ENCODE measurements at places on chromosomes 5 and 9. TPM values are rescaled to one million over a fixed set of nuclear protein-coding genes. Genes with fewer than 3 reads are reported as not detected.

Gene ADAMTS2
- total RNA-seq, result 54.0 TPM

DNA sequence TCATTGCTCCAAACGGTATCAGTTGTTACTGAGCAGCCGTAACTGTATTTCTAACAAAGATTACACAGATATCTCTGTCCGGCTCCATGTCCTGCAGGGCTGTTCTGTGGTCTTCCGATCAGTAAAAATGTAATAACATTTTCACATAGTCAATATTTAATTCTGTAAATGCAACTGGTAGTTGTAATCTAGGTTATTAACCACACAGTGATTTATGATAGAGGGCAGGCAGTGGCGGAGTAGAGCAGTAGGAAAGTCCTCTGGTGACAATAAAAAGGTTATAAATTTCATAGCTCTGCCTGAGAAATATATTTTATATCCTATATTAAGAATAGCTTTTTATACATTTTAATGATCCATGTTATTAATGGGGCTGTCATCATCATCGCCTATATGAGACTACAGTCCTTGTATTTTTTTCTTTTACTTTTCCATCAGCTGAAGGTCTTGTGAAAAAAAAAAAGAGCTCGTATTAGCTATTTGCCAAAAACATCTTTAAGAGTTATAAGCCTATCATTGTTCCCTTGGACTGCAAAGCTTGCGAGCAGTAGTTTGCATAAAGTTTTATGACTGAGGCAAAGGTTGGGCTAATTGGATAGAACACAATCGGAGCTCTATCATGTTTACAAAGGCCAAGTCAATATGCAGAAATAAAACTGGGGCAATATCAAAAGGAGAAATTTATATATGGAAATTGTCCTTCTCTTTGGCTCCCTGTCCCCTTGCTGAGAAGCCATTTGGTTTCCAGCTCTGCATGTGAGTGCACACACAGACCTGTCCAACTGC is 648.0 kb downstream of the IRX1 start:
- DNase-seq, result no peak

DNA sequence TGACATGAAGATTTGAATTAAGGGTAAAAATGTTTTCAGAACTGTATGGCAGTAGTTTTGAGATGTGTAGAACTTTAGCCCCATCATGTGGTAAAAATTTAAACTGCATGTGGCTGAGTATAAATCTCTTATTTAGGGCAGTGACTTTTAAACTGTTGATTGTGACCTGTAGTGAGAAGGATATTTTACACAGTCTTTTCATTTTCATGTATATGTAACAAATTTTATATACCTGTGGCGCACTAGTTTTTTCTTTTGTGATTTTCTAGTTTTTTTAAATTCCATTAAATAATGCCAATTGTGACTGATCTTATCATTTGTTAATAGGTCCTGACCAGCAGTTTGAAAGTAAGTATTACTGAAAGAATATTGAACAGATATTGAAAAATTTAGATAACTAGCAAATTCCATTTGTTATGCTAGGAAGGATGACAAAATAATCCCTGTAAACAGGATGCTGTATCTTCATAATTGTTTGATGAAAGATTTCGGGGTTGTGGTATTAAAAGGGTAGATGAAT is 47.2 kb downstream of the GPBP1 start:
- no peak for DNase-seq

- DNase-seq, result peak; percentile 64
Observed at GRCh38 chr5:177317959-177318377, 6.3 kb upstream of the MXD3 start.

Gene RPP25L
- total RNA-seq, result 21.9 TPM

GRCh38 chr5:169152946-169153345 is 148.0 kb downstream of the SLIT3 start:
- DNase-seq, result no peak

Gene CAMSAP1
- 52.5 TPM for total RNA-seq

Gene FOXD4L5
- total RNA-seq, result not detected

GRCh38 chr9:34565856-34566255 is 23.7 kb downstream of the CNTFR start:
- DNase-seq, result no peak

Gene SLC36A3
- not detected for total RNA-seq

DNA sequence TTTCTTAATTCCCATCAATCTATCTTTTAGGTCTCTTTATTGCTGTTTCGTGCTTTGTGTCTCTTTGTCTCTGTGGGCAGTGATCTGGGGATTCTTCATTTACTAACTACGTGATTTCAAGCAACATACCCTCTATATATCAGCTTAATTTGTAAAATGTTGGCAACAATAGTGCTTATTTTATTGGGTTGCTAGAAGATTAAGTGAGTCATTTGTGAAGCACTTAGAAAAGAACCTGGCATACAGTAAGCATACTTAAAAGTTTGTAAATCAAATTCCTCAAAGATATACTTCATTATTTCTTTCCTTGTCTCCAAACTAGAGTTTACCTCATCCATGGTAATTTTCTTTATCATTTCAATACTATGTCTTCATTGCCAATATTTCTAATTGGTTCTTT is 669.7 kb downstream of the MAT2B start:
- DNase-seq, result no peak

- DNase-seq, result no peak
Observed at GRCh38 chr5:164188733-164189148, 683.3 kb downstream of the MAT2B start.

- DNase-seq, result no peak
Observed at GRCh38 chr5:25393256-25393655, 748.5 kb upstream of the CDH10 start.

Gene SNCAIP
- total RNA-seq, result 11.5 TPM

Gene PGM5
- total RNA-seq, result 63.7 TPM

- no peak for DNase-seq
Observed at GRCh38 chr5:127471211-127471610, 46.2 kb upstream of the PRRC1 start.

DNA sequence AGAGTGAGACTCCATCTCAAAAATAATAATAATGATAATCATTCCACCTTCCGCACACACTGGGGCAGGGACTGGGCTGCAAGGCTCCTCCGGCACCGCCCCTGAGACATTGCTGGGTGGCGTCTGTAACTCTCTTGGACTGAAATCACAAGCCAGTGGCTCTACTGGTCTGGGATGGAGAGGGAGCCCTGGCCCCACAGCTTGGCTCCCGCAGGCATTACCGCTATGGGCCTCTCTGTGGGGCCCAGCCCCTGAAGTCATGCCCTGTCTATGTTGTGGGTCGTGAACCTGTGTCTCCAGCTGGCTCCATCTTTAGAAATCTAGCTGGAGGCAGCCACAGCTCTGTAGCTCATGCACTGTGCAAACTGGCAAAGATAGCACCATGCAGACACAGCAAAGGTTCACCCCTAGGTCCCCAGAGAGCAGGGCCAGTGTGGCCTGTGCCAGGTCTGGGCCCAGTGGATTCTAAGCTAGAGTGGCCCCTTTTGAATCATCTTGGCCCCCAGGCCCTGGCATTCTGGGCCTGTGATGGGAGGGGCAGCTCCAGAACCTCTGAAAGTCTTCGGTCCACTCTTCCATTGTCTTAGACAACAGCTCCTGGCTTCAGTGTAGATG is 36.1 kb upstream of the COL5A1 start:
- no peak for DNase-seq

DNA sequence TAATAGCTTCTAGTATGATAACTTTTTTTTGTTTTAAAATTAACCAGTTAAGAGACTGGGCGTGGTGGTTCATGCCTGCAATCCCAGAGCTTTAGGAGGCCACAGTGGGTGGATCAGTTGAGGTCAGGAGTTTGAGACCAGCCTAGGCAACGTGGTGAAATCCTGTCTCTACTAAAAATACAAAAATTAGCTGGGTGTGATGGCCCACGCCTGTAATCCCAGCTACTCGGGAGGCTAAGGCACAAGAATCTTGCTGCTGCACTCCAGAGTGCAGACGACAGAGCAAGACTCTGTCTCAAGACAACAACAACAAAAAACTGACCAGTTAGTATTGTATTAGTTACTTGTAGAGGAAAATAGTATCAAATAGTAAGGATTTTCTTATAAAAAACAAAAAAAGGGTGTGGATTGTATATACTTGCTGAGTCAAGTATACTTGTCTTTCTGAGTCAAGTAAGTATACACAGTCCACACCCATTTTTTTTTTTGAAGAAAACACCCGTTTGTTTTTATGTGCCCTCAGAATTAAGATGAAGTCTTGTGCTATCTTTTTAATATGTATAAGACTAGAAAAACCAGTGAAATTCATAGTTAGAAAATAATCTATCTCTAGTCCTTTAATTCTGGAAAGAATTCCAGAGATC is 25.3 kb downstream of the UBAP1 start:
- no peak for DNase-seq

DNA sequence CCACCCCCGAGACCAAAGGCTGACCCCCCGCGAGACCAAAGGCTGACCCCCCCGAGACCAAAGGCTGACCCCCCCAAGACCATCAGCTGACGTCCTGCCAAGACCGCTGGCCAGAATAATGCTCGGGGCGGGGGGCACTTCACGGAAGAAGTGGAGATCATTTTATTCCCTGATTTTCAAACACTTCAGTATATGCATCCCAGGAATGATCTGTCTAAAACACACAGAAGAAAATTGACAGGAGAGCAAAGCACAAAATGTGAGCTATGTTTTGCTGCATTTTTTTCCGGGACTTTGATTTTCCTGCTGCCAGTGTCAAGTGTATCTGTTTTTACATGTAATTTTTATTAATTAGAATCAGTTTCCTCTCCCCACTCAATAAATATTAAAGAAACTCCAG is 67.1 kb downstream of the ADAMTS2 start:
- no peak for DNase-seq

Gene SMAD5
- total RNA-seq, result 36.9 TPM

GRCh38 chr5:141814064-141814964 is 63.9 kb downstream of the PCDH1 start:
- DNase-seq, result peak; percentile 55

Gene HAVCR1
- total RNA-seq, result 1.1 TPM

DNA sequence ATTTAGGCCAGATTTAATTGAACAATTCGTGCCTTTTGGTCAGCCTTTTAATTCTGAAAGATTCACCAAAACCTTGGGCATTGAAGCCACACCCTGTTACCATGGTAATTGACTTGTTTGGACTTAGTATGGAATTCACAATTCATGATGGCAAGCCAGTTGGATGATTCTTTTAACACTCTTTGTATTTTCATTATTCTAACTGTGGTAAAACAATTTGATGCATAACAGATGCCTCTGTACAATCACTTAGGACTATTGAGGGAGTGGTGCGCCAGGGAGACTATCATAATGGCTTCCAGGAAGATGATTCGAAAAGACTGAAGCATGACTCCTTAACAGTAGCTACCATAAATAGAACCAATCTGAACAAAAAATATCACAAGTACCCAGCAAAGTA is 381.1 kb upstream of the ADAMTS16 start:
- no peak for DNase-seq

- DNase-seq, result no peak
Observed at GRCh38 chr5:80234116-80234948, 21.5 kb downstream of the SERINC5 start.

- no peak for DNase-seq
Observed at GRCh38 chr9:88781628-88782391, 209.5 kb upstream of the S1PR3 start.

Gene SAXO1
- total RNA-seq, result not detected

Gene CDO1
- 153 TPM for total RNA-seq

Gene ERAP2
- 57.4 TPM for total RNA-seq

- no peak for DNase-seq
Observed at GRCh38 chr9:126116351-126117157, 210.1 kb upstream of the MVB12B start.

DNA sequence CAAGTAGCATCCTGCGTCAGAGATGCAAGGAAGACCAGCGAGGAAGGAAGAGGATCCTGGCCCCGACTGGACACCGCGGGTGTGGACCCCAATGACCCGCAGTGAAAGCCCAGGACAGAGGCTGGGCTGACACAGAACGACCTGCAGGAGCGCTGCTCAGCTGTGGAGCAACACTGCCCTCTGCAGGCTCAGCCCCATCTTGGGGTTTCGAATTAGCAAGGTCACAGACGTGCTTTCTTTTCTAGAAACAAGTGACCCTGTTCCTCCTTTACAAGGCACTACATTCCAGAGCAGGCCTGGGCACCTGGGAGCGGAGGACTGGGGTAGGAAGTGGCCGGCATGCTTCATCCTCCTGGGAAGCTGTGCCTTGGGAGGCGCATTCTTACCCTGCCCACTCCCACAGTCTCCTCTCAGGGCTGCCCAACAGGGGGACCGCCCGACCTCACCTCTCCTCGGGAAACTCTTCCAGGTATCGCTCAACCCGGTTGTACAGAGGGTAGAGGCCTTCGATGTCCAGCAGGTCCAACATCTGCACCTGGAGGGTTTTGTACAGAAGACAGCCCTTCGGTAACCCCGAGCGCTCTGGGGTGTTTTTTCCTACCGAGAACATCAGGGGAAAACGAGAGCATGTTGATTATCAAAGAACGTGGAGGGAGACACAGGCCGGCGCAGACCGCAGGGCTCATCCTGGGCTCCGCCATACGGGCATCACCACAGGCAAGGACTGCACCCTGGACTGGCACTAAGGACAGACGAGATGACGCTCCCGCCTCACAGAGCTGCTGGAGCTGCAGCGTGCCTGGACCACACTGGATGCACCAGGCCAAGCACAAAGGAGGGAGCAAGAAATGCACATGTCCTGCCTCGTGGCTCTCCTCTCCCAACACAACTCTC is 35.0 kb downstream of the IPPK start:
- peak; percentile 77 for DNase-seq

DNA sequence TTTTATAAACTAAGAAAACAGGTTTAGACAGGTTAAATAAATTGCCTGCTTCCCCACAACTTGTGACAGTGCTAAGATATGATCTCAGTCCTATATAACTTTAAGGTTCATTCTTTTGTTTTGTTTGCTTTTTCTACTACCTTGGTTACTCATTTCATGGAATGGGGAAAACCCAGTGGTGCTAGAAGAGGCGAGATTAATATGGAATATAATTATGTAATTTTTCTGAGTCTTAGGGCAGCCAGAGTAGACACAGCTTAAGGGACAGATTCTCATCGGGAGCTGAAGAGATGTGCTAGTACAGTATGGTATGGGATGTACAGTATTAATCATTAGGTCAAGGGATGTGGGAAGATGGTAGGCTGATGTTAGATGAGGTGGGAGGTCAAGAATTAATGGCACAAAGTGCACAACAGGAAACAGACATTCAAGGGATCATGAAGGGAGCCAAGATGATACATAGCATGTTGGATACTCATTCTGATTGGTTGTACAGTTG is 6.2 kb downstream of the TRIM32 start:
- DNase-seq, result no peak

DNA sequence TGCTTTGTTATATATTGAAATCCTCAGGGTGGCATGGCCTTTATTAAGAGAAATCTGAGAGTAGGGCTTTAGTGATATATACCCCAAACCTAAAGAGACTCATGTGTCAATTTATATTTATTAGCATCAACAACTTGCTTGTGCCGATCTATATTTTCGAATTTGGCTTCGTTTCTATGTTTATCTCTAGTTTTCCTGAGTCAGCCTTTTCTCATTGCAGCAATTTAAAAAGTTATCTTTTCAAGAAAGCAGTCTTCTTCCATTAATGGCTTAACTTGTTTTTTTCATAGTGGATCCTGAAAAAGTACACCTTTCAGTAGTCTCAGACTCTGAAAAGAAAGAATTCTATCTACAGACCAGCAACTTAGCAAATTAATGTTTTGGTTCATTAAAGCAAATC is 99.9 kb upstream of the KCNN2 start:
- no peak for DNase-seq

Data from omental fat pad (tissue), 4 donors.